CD8-positive, alpha-beta T cell (primary cell): ENCODE measurements at places on chromosomes 12 and 14. TPM values are rescaled to one million over a fixed set of nuclear protein-coding genes. Genes with fewer than 3 reads are reported as not detected.

DNA sequence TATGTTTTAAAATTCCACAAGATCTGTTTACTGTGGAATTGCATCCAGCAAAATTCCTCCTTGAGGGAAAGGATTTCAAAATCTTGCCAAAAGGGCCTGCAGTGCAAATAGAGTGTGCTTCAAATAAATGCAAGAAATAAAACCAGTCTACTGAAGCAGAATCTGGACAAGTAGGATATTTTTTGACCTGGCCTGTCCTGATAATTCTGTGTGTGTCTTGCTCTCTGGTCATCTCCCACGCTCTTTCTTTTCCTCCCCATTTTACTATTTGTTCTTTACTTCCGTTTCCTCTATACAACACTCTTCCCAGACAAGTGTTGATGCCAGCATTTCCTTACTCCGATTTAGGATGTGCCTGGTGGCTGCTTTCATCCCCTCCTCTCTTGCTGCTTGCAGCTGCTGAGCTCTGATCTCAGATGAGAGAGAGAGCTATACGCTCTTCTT, 115.9 kb downstream of the GPR135 start:
- DNase-seq = no peak

DNA sequence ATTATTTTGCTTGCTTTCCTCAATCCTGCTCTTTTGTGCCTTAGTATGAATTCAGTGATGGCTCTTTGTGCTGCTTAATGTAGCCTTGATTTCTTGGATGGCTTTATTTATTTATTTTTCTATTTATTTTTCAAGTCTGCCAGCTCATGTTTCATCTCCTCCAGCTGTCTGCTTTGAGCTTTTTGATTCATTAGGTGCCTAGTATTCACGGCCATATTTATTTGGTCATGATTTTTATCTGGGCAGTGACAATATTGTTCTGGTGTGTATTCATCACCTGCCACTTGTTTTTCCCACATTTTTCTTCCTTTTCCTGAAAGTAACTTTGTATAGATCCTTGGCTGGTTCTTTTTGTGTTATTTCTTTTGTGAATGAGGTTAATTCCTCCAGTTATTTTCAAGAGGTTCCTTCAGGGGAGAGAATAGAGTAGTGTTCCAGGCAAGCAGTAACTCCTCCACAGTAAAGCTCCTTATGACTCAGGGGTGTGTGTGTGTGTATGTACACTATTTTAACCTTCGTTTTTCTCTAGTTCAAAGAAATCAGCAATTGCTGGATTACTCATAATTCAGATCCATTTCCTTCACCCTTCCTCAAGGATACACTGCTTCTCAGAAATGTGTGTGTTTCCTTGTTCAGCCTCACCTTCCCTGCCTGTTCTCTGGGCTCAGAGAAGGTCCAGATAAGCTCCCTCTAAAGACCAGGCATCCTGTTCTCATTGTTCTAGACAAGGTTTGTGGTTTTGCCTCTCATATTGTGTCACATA, 51.6 kb upstream of the PMCH start:
- no peak for DNase-seq

- no peak for DNase-seq
Measured at GRCh38 chr12:6961695-6962284, 8.7 kb downstream of the PHB2 start.

GRCh38 chr14:59330455-59330854, 134.7 kb downstream of the GPR135 start:
- DNase-seq = no peak

DNA sequence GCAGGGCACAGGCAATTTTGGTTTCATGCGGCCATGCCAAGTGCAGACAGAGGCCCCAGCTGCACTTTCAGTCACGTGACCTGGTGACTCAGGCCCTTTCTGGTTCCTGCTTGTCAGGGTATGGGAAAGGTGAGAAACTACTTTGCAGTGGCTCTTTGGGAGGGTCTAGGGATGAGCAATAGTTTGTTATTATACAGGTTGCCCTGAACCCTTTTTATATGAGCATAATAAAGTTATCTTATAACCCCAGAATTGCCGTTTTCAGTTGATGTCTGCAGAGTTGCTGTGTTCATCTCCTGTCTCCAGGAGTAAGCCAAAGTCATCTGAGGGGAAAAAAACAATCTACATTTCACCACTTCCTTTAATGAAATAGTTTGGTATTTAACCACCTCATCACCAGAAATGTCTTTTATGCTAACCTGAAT, 30.9 kb upstream of the EMP1 start:
- DNase-seq = peak; percentile 58

- no peak for DNase-seq
Measured at GRCh38 chr12:93857279-93857938, 180.2 kb downstream of the CRADD start.

- no peak for DNase-seq
Measured at GRCh38 chr14:54866588-54866987, 36.0 kb downstream of the GCH1 start.

GRCh38 chr12:110668480-110669192, 20.3 kb downstream of the HVCN1 start:
- DNase-seq = no peak

DNA sequence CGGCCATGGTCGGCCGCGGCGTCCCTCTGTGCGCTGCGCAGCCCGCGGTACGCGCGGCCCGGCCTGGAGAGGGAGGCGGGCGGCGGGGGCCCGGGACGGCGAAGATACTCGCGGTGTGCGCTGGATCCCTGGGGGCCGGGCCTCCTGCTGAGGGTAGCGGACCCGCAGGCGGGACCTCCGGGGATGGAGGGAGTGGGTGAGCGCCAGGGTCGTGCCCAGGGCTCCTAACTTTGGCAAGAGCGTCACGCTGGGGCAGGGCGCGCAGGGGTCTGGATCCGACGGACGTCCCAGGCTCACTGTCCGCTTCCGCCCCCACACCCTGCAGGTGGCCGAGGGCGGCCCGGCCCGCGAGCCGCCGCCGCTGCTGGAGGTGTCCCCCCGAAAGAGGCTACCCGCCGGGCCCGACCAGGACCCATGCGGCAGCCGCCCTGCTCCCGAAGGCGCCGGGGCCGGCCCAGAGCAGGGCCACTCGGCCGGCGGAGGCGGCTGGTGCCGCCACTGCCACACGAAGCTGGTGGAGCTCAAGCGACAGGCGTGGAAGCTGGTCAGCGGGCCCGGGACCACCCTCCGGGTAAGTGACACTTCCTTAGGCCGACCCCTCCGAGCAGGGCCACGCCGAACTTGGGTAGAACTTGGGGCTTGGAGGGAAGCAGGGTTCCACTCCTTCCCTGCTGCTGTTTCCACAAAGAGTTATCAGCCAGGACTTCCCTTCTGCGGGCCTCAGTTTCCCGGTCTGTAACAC, 502 bp downstream of the KIF26A start:
- no peak for DNase-seq

GRCh38 chr12:97545804-97546203, 83.2 kb downstream of the RMST start:
- DNase-seq = no peak

DNA sequence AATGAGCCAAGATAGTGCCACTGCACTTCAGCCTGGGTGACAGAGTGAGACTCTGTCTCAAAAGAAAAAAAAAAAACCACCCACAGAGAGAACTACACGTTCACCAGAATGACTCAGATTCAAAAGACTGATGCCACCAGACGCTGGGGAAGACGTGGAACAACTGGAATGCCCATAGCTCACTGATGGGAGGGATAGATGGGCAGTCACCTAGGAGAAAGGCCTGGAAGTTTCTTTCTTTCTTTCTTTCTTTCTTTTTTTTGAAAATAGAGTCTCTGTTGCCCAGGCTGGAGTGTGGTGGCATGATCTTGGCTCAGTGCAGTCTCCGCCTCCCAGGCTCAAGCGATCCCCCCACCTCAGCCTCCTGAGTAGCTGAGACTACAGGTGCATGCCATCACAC, 10.0 kb upstream of the KLC1 start:
- no peak for DNase-seq

DNA sequence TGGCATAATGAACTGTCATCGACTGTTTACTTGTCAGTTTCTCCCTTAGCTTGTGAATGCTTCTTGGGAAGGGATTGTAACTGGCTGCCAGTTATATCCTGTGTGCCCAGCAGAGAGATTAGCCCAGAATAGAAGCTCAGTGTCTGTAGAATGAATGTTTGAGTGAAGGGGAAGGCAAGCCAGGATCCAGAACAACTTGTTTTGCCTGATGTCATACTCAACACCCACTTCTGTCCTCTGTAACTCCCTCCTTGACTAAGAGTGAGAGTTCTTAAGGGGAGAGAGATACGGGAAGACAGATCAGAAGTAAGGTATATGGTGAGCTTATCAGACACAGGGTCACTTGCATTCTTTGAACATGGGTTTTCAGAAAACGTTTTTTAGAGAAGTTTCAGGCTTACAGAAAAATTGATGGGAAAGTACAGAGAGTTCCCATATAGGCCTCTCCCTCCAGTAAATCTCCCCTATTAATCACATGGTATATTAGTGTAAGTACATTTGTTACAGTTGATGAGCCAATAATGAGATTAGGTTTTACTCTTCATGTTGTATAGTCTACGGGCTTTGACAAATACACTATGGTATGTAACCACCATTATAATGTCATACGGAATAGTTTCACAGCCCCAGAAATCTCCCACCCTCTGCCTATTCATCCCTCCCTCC, 5.6 kb upstream of the SPPL3 start:
- no peak for DNase-seq

- DNase-seq = no peak
Measured at GRCh38 chr12:5506821-5507231, 74.9 kb downstream of the NTF3 start.

- no peak for DNase-seq
Measured at GRCh38 chr12:124545508-124546418, 21.6 kb downstream of the NCOR2 start.

- no peak for DNase-seq
Measured at GRCh38 chr12:10170216-10170615, 1.7 kb downstream of the OLR1 start.

KCNH3 gene
- 3.1 TPM for total RNA-seq

TCL1A gene
- 0.43 TPM for total RNA-seq

DNA sequence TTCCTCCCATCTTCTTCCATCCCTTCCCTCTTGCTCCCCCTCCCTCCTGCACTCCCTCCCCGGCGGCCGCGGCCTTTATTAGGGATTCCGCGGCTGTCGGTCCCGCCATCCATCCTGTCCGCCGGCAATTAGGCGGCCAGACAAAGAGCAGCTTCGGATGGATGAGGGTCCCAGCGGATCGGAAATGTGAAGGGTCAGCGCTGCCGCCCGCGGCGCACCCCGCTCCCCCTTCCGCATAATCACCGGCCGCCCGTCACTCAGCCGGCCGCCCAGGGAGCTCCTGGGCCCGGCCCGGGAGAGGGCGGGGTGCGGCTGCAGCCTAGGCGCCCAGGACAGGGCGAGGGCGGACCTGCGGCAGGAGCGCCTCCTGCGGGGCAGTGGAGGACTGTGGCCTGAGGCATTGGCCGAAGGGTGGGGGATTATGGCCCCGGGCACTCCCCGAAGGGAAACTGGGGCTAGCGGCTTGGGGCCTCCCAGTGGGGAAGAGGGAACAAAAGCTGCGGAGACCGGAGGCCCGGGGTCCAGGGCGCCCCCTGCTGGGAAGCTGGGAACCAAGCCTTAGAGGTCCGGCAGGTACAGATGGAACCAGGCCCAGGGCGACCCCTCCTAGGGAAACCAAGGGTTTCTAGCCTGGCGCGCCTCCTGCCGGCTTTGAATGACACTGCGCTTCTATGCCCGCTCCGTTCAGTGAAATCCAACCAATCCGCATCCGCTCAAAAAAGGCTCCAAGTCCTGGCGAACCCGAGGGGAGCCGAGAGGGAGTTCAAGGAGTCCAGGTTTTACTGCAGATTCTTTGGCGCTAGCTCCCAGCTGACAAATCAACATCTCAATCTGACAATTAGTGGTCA, 4.4 kb upstream of the DNAJC22 start:
- peak; percentile 52 for DNase-seq

KRT72 gene
- 5.8 TPM for total RNA-seq

DNA sequence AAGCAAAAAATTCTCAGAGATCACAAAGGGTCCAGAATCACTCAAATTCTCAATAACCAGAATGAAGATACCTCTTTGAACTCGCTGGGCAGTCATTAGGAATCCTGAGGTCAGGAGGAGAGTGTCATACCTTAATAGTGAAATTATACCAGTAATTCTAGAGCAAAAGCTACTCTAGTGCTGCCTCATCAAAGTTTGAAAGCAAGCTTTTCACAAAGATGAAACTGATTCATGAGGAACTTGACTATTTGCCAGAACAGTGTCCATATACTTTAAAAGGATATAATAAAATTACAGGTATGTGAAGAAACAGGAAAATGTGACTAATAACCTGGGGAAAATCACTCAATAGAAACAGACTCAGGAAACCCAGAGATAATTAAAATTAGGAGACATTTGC, 44.5 kb downstream of the EML5 start:
- no peak for DNase-seq

ANO4 gene
- not detected for total RNA-seq

- DNase-seq = no peak
Measured at GRCh38 chr12:64876388-64877071, 52.1 kb downstream of the TBC1D30 start.

SPTLC2 gene
- total RNA-seq = 15.8 TPM

NFE2 gene
- total RNA-seq = not detected

GRCh38 chr12:97181571-97182265, 274.7 kb downstream of the NEDD1 start:
- no peak for DNase-seq

DNA sequence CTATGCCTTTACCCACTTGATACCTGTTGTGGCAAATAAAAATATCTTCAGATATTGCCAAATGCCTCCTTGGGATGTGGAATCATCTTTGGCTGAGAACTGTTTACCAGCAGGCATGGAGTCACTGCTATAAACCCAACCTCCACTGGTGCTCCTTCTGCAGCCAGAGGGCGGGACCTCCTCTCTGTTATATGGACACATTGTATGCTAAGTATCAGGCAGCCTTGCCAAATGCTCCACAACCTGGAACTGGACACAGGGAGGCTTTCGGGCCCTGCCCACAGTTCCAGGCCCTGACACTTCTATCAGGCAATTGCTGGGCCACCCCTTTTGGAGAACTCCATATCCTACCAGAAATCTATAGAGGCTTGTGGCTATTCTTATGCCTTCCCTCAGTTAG, 201.0 kb downstream of the TMX1 start:
- DNase-seq = no peak

DNA sequence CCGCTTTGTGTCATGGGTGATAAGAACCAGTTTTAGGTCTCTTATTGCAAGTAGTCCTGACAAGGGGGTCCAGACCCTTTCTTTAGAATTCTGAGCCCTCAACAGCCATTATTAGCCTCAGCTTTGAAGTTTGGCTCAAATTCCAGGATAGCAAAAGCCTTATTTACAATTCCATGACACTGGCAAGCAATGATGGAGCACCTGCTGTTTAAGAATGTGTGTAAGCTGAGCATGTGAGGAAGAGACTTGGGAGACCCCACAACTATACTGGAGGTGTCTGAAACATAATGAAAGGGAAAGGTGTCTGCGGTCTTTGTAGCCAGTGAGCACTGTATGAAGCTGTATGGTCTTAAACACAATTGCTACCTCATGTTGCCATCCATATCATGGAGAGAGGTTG, 119.8 kb downstream of the TBX5 start:
- no peak for DNase-seq

- DNase-seq = peak; percentile 26
Measured at GRCh38 chr12:12561371-12562015, 1.2 kb downstream of the DUSP16 start.
